AG10803 (cell line): ENCODE measurements at places on chromosomes 7 and 10.

DNA sequence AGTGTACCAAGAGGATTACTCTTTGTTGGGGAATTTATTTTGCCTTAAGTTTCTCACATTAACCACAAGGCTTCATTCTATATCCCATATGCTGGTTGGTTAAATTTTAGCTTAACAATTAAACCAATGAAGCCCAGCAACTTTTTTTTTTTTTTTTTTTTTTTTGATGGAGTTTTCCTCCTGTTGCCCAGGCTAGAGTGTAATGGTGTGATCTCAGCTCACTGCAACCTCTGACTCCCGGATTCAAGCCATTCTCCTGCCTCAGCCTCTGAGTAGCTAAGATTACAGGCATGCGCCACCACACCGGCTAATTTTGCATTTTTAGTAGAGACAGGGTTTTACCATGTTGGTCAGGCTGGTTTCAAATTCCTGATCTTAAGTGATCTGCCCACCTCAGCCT, 75.0 kb upstream of the MKX start:
- no peak for DNase-seq

DNA sequence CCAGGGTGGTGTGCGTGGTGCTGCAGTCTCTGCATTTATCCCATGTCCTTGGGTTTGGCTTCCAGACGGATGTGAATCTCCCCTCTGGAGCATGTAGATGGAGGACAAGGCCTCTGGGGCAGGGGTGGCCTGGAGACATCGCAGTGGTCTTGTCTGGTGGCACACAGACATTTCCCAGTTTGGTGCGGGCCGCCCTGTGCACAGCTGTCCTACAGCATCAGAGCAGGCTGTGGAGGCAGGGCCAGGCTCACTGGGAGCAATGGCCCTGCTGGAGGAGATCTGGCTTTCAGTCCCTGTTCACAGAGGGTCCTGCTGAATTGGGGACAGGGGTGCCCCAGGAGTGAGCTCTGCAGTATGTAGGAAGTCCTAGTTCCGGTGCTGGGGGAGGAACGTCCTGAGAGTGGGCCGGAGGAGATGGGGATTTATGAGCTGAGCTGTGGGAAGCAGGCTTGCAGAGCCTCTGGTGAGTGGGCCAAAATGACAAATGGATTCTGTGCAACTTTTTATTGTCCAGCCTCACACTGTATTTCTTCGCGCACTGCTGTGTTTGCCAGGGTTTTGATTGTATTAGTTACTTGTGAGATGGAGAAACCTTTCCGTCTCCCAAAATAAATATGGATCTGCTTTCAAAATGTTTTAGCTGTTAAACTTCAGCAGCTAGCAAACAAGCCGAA, 40.3 kb downstream of the MGMT start:
- DNase-seq: no peak

DNA sequence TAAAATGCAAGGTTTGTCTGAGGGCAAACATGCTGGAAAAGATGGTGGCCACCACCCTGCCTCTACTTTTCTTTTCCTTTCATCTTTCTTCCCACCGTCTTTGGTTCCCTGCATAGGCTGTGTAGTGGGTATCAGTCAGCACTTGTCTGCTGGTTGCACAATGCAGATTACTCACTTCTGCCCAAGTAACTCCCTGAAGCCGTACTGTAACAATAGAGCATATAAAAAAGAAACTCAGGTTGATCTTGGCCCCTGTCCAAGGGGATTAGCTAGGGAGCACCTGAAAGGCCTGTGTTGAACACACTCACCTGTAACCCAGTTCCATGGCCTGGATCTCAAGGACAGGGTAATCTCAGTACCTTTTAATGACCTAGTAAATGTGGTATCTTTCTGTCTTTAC, 533.0 kb upstream of the GALNT17 start:
- peak; percentile 53 for DNase-seq

GRCh38 chr7:106659166-106659962, 1.6 kb downstream of the CCDC71L start:
- DNase-seq: peak; percentile 57

DNA sequence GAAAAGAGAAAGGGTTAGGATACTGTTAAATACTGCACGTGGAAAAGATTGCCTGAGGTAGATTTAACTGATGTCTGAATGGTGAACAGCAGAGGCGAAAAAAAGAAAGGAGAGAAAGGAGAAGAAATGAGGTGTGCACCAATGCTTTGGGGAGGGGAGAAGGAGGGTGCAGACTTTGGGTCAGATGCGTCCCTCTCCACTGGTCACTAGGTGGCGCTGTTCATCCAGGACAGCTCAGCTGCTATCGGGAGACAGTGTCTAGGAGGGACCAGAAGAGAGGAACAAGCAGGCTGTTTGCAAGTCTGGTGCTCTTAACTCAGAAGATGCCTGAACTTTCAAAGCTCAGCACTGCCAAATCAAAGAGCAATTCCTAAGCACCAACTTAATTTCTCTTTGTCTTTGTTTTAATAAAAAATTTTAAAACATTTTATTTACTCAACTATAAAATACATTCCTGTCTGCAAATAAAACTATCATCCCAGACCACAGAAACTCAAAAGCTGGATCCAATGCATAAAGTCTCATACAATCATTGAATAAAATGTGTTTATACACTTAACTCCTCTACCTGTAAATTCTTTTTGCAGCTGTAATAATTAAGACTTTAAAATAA, 83.9 kb upstream of the PDLIM1 start:
- peak; percentile 56 for DNase-seq

DNA sequence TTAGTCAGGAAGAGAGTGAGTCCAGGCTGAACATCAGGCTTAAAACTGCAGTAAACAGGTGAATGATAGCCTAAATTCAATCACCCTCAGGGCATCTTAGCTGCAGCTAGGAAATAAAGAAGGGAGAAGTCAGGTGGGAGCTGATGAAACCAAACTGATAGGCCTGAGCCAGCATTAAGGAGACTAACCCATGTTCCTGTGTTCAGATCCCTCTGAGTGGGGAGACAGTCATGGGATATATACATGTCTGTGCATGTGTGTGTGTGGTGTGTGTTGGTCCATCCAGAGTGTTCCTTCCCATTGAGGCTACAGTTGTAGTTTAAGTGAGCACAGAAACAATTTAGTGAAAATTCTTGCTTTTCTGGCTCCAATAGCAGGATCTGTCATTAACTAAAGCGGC, 480.9 kb downstream of the PHTF2 start:
- DNase-seq: no peak

DNA sequence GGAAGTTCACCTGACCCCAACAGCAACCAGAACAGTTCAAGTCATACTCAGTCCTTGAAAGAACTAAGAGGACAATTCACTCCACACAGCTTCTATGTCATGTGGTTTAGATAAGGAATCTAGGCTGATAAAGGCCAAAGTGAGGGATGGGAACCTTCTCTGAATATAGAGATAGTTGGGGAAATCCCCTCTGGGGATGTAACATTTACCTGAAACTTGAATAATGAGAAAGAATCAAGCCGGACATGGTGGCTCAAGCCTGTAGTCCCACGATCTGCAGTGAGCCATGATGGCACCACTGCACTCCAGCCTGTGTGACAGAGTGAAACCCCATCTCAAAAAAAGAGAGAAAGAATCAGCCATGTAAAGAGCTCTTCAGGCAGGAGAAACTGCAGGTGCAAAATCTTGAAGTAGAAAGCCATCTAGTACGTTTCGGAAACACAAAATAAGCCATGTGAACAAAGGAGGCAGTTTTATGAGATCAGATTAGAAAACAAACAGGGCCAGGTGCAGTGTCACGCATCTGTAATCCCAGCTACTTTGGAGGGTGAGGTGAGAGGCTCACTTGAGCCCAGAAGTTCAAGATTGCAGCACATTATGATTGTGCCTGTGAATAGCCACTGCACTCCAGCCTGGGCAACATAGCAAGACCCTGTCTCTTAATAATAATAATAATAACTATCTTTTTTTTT, 4.5 kb upstream of the DNMBP start:
- no peak for DNase-seq

GRCh38 chr7:156929789-156930539, 19.5 kb upstream of the NOM1 start:
- DNase-seq: no peak

GRCh38 chr7:98240961-98241673, 10.9 kb downstream of the TECPR1 start:
- DNase-seq: peak; percentile 15

DNA sequence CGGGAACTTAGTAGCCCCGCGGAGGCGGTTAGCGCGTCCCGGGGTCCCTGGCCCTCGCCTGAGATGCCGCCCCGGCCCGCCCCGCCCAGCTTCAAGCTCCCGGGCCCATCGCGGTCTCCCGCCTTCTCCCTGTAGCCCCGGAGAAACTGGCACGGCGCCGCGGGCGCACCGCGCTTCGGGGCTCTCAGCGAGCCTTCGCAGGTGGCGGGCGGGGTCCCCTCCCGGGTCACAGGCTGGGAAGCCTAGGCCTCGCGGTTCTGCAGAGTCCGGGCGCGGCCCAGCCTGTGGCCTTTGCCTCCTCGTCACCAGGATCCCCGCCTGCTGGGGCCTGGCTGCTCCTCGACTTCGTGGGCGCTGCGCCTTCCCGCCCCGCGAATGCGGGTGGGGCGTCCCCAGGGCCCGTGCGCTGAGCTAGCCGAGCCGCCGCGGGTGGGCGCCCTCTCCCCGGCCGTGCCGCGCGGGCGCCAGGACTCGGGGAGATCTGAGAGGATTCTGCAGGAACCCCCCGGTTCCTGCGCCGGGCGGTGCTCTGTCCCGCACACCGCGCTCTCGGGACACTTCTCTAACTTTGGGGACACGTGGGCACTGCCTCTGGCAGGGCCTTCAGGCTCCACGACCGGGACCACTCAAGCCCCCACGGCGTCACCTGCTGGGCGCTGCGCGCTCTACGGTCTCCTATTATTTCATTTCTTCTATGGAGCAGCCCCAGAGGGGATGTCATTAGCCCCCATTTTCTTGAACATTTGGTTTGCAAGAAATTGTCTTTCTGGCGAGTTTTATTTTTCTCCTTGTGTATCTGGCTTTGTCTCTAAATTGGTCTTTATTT, 682 bp upstream of the RGS10 start:
- peak; percentile 40 for DNase-seq

- DNase-seq: no peak
These were observed 107.6 kb upstream of the ZNF92 start for GRCh38 chr7:65265933-65266519.

- DNase-seq: peak; percentile 23
These were observed 8.4 kb upstream of the BMPR1A start for GRCh38 chr10:86747796-86748581.

- no peak for DNase-seq
These were observed 253.9 kb downstream of the AHR start for GRCh38 chr7:17552373-17552772.

DNA sequence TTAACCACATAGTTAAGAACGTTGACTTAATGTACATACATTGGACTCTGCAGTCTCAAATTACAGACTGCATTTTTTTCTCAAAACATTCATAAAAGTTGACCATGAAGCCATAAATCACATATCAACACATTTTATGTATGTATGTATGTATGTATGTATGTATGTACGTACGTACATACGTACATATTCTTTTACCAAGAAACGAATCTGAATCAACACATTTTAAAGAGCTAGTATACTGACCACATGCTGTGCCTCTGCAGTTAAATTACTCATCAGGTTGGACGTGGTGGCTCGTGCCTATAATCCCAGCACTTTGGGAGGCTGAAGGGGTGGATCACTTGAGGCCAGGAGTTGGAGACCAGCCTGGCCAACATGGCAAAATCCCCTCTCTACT, 105.8 kb downstream of the GPR158 start:
- DNase-seq: no peak

DNA sequence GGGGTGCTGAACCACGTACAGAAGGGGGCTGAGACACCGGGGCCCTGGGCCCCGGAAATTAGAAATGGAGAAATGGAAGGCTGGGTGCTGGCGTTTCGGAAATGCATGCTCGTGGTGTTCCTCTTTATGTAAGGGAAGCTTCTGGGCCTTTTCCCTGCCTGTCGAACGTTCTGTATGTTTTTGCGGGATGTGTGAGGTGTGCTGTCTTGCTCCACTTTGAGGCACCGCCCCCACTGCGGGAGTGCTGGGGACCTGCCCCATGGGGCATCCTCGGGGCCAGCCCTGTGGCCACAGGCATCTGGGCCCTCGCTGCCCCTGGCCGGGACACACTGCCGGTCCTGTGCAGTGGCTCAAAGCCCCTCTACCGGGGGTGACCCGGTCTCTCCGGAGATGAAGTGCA, 1.7 kb upstream of the VENTX start:
- no peak for DNase-seq

- no peak for DNase-seq
These were observed 528.9 kb downstream of the CNTNAP2 start for GRCh38 chr7:146645383-146645976.

DNA sequence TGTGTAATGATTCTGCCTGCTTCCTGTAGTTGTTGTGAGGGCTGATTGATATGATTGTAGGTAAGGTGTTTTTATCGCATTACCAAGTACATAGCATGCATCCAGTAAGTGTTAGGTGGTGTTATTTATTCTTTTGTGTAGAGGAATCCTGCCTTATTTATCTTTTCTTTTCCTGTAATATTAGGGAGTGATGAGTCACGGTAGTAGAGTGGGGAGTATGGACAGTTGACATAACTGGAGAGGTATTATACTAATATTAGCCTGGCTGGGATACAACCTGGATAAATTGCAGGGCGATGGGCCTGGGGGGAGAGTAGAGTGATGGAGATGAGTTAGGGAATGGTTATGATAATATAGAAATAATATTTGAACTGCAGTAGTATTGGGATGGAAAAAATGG, 9.8 kb downstream of the SDK1 start:
- no peak for DNase-seq

DNA sequence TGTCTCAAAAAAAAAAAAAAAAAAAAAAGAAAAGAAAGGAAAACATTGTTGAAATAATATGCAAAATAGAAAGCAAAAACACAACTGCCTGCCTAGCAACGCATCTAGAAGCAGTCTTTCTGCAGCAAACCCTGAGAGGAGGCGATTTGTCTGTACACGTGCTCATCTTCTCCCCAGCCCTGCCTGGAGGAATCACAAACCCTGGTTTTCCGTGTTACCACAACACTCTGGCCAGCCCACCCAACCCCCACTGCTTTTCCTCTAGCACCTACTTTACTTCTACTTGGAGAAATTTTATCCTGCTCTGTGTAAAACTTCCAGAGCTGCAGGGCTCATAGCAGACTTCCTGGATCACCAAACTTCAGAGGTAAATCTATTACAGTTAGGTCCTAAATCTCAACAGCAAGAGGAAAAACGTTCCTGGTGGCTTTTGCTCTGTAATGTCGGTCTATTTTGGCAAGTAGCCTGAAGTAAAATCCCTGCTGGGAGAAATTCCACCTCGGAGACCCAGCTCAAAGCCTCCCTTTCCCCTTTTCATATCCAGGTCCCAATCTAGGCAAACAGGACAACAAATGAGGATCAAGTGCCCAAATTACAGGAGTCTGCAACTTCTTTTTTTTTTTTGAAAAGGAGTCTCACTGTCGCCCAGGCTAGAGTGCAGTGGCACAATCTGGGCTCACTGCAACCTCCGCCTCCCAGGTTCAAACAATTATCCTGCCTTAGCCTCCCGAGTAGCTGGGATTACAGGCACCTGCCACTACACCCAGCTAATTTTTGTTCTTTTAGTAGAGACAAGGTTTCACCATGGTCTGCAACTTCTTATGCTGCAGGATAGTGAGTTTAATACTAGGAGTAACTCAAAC, 91.6 kb downstream of the DNMBP start:
- DNase-seq: peak; percentile 76

DNA sequence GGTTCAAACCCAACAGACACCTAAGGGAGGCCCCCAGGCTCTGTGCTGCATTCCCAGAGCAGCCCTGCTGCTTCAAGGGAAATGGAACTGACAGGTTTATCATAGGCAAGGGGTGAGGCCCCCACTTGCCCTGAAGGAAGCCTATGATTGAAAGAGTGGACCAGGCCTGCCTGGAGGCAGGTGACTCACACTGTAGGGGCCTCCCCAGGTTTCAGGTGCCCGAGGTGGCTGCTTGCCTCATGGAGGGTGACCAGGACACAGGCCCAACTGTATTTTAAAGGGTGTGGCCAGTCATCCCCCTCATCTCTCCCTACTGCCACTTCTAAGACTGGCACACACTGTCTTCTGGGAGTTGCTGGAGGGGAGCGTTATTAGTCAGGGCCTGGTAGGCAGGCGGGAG, 85.4 kb downstream of the ATXN7L1 start:
- DNase-seq: no peak
